ENCODE measurements at places on chromosomes 12 and 14.

- DNase-seq: no peak
These were observed 24.6 kb downstream of the NPC2 start for GRCh38 chr14:74468513-74468912.

DNA sequence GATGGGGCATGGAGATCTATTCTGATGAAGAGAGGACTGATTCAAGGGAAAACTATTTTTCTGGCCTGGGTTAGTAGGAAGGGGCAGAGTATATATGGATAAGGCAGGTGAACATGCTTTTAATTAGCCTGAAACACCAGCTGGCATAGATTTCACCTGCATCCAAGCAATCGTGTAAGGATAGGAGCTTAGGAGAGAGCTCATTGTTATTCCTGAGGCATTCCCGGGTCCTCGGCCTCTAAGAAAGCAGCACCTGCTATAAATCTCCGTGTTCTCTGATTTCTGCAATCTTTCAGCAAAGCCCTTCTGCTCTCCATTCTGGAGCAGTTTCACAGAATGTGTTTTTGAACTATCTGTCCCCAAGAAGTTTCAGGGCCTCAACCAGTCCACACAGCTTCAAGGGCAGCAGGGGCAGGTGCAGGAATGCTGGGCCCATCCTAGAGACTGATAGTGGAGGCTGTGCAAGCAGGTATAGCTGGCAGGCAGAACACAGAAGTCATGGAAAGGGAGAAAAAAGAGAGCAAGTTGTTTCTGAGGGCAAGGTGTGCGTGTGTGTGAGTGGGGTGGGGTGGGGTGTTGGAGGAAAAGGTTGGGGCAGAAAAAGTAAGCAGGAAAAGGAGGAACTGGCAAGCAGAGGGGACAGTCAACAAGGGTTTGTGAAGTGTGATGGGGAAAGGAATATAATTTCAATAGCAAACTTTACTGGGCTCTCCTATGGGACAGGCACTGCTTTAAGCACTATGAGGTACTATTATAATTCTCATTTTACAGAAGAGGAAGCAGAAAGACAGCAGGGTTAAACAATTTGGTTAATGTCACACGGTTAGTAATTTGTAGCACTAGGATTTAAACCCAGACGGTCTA, 203.7 kb upstream of the SSTR1 start:
- no peak for DNase-seq

- DNase-seq: peak; percentile 27
These were observed 48.5 kb downstream of the BAZ2A start for GRCh38 chr12:56581418-56582145.

GRCh38 chr12:95611676-95612309, 60.5 kb upstream of the USP44 start:
- no peak for DNase-seq

GRCh38 chr14:31024010-31024480, 1.4 kb upstream of the AP4S1 start:
- no peak for DNase-seq

DNA sequence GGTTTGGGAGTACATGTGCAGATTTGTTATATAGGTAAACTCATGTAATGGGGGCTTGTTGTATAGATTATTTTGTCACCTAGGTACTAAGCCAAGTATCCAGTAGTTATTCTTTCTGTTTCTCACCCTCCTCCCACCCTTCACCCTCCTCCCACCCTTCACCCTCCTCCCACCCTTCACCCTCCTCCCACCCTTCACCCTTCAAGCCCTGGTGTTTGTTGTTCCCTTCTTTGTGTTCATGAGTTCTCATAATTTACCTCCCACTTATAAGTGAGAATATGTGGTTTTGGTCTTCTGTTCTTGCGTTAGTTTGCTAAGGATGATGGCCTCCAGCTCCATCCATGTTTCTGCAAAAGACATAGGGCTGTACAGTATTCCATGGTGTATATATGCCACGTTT, 58.7 kb upstream of the OR10AD1 start:
- no peak for DNase-seq

- no peak for DNase-seq
These were observed 60.5 kb downstream of the BTG1 start for GRCh38 chr12:92085040-92085735.

DNA sequence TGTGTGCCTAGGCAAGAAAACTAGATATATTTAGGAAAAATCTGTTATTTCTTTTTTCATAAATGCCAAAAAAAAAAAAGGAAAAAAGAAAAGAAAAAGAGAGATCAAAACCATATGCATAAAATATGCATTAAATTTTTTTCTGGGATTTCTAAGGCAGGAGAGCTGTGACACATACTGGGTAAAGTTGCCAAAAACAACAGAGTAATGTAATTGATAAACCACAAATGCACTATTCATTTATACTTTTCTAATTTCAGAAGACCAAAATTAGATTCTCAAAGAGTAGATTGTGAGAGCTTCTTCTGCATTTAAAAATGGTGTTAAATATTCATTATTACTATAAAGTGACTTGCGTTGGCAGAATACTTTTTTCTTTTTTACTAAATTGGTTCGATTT, 673.8 kb upstream of the MGAT4C start:
- DNase-seq: no peak

- DNase-seq: no peak
These were observed 264.9 kb downstream of the CCER1 start for GRCh38 chr12:90690120-90690519.

DNA sequence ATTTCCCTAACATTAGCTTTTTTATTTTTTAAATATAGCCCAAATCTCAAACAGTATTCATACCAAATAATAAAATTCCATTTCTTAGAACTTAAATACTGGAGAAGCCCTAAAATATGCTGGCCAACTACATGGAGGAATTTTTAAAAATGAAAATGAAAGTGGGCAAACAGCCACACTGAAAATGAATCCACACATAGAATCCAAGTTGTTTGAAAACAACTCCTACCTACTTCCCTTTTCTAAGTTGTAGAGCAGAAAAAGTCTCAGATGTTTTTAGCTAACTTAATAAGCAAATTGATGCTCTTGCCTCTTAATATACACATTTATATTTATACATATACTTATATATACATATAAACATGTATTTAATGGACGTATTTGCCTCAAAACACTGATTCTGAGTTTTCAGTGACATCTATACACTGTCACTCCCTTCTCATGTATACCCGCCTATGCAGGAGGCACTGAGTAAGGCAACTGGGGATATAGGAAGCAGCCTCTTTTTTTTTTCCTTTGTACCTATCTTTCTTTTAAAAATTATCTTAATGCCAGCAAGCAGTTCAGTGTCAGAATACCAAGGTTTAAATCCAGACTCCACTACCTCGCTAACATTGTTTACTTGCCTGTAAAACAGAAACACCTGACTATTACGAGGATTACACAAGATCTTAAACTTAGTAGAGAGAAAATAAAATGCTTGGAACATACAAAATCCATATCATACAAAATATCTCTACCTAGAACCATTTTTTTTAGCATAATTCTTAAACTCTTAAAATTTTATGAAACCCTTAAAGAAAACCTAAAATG, 13.3 kb downstream of the DICER1 start:
- no peak for DNase-seq

GRCh38 chr14:71705460-71705859, 226.8 kb upstream of the RGS6 start:
- DNase-seq: no peak

DNA sequence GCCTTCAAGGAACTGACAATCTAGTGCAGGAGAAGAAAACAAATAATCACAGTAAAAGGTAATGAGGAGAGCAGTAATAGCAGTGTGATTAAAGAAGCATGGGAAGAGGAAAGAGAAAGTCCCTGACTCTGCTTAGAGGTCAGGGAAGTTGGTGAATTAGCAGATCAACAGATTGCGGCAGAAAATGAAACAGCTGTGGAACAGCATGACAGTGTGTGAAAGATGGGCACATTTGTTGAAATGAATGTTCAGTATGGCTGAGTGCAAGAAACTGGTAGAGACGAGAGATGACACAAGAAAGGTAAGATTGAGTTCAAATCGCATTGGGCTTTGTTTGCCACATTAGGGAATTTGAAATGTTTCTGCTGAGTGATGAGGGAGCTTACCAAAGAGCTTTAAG, 63.7 kb upstream of the RASSF8 start:
- no peak for DNase-seq

- DNase-seq: no peak
These were observed 34.6 kb downstream of the FIGNL2 start for GRCh38 chr12:51813931-51814310.

DNA sequence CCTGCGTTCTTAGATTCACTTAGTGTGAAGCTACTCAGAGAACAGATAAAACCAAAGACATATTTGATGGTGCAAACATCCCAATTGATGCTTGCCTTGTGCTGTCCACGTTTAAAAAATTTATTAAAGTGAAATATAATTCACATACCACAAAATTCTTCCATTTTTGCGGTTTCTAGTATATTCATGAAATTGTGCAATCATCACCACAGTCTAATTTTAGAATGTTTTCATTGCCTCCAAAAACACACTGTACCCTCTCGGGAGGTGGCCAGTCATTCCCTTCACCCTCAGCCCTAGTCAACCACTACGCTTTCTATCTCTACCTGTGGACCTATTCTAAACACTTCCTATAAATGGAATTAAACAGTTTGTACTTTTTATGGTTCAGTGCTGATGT, 1109.2 kb downstream of the FLRT2 start:
- DNase-seq: no peak

GRCh38 chr12:102851246-102851645, 65.8 kb downstream of the PAH start:
- DNase-seq: no peak

DNA sequence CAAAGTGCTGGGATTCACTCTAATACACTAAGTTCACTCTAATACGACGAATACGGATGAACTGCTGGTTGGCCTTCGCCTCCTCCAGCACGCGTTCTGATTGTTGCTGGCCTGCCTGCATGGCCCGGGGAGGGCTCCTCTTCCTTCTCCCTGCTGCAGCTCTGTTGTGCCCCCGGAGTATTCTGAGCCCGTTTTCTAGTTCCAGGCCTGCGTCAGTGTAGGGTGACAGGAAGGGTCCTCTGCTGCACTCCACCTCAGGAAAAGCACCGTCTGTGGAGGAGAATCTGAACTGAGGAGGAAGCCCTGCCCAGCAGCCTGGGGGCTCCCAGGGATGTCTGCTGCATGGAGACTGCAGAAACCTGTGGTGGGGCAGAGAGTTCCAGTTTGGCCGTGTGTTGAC, 44.4 kb downstream of the DDX51 start:
- DNase-seq: no peak
